ENCODE measurements at places on chromosomes 1 and 21. TPM values are rescaled to one million over a fixed set of nuclear protein-coding genes. Genes with fewer than 3 reads are reported as not detected.

SGIP1 gene
- 19.8 TPM for total RNA-seq

C1orf105 gene
- total RNA-seq = not detected

OR2L3 gene
- not detected for total RNA-seq

TTC24 gene
- not detected for total RNA-seq

HTR6 gene
- total RNA-seq = not detected

ZNF697 gene
- total RNA-seq = 11.4 TPM

- no peak for DNase-seq
Measured at GRCh38 chr1:3515774-3516480, 61.5 kb downstream of the ARHGEF16 start.

GRCh38 chr1:61961009-61961408, 218.7 kb downstream of the PATJ start:
- DNase-seq = no peak

DNA sequence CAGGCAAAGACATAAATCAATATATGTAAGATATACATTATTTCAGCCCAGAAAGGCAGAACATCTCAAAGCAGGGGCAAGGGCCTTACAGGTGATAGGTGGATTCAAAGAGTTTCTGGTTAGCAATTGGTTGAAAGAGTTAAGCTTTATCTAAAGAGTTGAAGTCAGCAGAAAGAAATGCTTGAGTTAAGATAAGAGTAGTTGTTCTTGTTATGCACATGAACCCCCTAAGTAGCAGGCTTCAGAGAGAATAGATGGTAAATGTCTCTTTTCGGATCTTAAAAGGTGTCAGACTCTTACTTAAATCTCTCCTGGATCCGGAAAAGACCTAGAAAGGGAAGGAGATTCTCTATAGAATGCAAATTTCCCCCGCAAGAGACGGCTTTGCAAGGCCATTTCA, 8.3 kb upstream of the ZBTB40 start:
- no peak for DNase-seq

DNA sequence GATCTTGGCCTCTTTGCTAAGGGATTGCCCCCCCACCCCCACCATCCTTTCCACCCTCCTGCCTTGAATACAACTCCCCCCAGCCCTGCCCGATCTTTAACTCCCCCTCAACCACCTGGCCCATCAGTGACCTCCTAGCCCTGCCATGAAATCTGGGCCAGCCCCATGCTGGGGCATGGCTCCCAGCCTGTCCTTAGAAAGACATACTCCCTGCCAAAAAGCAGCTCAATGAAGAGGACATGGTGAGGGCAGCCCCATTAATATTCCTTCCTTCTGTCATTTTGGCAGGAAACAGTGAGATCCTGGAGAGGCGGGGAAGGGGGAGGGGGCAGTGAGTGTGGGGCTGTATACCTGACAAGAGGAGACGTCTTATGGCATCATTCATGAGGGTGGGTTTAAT, 66.8 kb upstream of the DISP3 start:
- DNase-seq = no peak

GRCh38 chr1:2049225-2049717, 940 bp upstream of the PRKCZ start:
- peak; percentile 81 for DNase-seq

DNA sequence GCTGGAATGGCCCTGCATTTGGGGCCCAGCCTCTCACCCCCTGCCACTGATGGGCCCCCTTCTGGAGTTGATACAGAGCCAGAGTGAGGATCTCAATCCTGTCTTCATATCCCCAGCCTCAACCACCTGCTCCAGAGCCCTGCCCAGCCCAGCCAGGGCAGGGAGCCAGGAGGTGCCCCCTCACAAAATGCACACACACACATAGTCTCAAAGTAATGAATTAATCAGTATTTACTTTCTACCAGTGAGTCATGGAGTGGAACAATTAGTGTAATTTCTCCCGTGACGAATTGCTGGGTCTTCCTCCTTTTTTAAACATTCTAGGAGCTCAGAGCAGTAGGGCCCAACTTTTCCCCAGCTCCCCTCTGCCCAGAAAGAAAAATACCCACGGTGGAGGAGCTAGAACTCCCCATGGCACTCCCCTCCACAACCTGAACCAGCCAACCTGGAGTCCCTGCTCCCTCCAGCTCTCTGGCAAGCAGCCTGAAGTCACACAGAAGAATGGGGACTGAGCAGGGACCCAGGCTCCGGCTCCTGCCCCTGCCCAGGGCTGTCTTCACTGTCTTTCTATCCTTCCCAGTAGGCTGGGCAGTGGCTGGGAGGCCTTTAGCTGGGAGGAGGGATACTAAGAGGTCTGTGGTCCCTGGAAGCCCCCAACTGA, 29.3 kb downstream of the SDC3 start:
- no peak for DNase-seq

- DNase-seq = no peak
Measured at GRCh38 chr1:231800108-231800507, 173.5 kb downstream of the DISC1 start.

GRCh38 chr21:44375281-44375651, 21.8 kb downstream of the TRPM2 start:
- DNase-seq = peak; percentile 68

DNA sequence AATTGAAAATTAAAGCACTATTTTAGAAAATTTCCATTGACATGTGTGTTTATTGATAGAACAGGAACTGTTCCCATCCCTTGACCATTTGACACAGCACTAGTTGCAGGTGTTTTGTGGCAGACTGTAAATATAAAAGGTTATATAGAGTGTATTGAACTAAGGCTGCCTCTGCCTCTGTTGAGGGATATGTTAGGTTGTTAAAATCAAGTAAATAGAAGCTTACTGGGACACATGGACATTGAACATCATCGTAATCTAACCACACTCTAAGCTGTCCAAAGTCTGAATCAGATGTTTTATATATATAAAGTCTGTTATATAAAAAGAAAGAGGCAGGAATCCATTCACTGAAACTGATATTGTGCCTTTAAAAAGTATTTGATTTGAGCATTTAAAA, 308.1 kb upstream of the PKN2 start:
- no peak for DNase-seq

DNA sequence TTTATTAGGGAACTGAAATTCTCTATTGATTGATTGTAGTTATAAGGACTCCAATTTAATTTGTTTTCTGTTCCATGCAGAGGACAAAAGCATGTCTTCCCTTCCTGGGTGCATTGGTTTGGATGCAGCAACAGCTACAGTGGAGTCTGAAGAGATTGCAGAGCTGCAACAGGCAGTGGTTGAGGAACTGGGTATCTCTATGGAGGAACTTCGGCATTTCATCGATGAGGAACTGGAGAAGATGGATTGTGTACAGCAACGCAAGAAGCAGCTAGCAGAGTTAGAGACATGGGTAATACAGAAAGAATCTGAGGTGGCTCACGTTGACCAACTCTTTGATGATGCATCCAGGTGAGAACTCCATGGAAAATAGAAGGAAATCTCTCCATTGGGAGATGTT, 1.5 kb downstream of the SETDB1 start:
- DNase-seq = no peak

DNA sequence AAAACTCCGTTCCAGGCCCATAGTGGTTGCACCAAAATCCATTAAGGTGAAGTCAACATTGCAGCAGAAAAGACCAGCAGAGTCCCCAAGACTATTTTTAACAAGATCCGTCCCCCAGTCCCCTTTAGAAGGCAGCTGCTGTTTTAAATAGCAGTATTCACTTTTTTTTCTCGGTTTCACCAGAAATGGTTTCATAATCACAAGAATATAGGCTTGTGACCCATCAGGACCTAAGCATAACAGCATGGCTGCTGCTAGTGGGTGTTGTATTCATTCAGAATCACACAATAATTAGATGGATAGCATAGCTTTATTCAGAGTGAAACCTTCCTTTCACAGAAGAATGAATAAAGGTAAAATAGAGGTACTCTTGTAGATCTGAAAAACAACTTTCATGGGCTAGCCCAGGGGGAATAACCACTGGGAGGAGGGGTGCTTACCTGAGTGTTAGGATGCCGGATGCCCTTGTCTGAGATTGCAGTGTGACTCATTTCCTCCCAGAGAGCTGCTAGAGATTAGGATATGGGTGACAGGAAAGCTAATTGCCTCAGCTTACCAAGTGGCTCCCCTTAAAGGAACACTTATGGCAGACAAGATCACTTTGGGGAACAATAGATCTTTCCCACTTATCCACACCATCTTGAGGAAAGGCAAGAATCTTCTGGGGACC, 35.0 kb downstream of the ACKR1 start:
- DNase-seq = no peak

DNA sequence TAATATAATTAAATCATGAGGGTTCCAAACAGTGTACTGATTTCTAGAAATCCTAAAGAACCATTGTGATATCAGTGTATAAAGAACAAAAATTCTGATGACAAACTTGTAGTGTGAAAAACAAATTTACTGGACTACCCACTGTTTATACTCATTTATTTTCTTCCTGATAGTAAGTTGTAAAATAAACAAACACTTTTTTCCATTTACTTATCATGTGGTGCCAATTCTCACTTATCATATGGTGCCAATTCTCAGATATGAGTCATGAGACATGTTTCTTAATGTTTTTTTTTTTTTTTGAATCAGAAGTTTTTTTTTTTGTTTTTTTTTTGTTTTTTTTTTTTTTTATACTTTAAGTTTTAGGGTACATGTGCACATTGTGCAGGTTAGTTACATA, 137.7 kb downstream of the LEPR start:
- no peak for DNase-seq

- DNase-seq = no peak
Measured at GRCh38 chr1:78836726-78837125, 169.8 kb downstream of the ADGRL4 start.

GRCh38 chr1:153557877-153558276, 7.8 kb downstream of the S100A2 start:
- DNase-seq = no peak

GRCh38 chr21:35528116-35529042, 479.3 kb upstream of the RUNX1 start:
- peak; percentile 62 for DNase-seq

GRCh38 chr1:184270556-184270955, 116.3 kb upstream of the C1orf21 start:
- DNase-seq = no peak

DNA sequence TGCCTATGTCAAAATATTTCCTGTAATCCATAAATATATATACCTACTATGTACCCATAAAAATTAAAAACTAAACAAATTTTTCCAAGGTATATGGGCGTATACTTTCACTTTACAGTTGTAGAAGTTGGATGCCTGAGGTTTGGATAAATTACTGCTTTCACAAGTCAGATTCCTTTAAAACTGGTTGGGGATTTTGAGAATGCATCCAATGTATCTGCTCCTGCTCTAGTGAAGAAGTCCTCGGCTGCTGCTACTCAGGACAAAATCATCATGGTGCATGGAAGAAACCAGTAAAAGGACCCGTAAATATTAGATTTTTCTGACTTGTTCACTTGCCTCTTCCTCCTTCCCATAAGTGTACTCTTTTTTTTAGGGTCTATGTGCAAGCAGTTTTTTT, 841.1 kb downstream of the USP25 start:
- no peak for DNase-seq

- DNase-seq = no peak
Measured at GRCh38 chr1:53725238-53725689, 13.7 kb downstream of the GLIS1 start.

DNA sequence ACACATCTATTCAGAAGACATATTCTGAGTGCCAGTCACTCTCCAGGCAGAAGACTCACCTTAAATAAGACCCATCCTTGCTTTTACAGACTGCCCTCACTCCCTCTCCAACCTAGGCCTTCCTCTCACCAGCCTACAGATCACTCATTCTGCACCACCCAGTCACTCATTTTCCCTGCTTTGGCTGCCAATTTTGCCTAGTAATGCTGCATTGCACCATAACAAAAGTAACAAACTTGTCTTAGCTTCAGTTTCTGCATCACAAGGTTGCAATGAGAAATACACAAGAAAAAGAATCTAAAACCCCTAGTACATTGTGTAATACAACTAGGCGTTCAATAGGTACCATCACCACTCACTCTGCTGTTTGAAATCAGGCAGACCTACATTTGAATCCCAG, 292.4 kb downstream of the PLPP3 start:
- DNase-seq = no peak

GRCh38 chr1:114155706-114156105, 2.0 kb upstream of the SYT6 start:
- no peak for DNase-seq

DNA sequence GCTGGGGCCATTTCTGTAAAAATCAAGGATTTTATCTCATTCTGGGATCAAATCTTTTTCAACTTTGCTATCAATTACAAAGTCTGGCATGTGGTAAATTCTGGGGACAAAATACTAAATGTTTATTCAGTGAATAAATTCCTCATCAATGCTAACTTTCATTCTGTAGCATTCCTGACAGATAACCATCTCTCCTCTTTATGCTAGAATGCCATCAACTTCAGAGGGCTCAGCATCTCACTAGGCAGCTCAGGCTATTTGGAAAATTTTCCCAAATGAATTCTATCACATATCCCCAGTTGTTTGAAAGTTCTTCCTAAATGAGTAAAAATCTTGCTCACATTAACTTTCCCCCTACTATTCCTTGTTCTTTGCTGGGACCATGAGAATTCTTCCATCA, 163.0 kb upstream of the DAB1 start:
- no peak for DNase-seq

- peak; percentile 43 for DNase-seq
Measured at GRCh38 chr1:3662080-3662671, 9.9 kb downstream of the TP73 start.

DNA sequence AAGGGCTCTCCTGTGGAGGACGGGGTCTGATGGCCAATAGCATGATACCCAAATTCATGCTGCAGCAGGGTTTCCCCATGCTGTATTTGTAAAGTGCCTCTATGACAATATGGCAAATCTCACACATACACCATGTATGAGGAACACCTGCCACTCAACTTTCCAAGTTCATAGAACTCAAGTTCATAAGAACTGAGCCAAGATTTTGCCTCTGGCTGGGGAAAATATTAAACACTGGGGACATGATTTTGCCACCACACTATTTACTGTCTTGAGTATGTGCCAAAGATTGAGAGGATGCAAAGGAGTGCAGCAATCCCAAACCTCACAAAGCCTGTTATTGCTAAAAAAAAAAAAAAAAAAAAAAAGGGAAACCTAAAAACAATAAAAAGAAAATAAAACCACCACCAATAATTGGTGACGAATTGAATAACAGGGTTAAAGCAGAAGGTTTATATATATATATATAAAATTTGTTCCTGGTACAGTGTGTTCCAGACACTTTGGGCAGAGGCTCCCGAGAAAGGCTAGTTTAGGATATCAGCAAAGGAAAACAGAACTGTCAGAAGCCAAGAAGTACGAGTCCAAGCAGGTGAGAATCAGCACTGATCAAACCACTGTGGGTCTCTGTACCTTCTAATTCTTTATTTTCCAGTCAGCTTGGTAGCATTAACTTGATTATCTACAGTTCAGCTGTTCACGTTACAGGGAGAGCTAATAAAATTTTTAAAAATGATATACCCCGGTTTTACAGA, 24.3 kb downstream of the ZBTB21 start:
- no peak for DNase-seq

- DNase-seq = no peak
Measured at GRCh38 chr1:164562947-164563520, 4.0 kb downstream of the PBX1 start.
